Memory B cell (primary cell): ENCODE measurements at places on chromosomes 11 and 22.

DNA sequence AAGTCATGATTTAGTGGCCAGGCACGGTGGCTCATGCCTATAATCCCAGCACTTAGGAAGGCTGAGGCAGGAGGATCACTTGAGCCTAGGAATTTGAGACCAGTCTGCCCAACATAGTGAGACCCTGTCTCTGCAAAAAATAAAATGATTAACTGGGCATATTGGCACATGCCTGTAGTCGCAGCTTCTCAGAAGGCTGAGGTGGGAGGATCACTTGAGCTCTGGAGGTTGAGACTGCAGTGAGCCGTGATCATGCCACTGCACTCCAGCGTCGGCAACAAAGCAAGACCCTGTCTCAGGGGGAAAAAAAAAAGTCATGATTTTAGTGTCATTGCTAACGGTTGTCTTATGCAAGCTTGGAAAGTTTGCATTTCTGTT, 11.9 kb downstream of the UBE2L3 start:
- no peak for DNase-seq

DNA sequence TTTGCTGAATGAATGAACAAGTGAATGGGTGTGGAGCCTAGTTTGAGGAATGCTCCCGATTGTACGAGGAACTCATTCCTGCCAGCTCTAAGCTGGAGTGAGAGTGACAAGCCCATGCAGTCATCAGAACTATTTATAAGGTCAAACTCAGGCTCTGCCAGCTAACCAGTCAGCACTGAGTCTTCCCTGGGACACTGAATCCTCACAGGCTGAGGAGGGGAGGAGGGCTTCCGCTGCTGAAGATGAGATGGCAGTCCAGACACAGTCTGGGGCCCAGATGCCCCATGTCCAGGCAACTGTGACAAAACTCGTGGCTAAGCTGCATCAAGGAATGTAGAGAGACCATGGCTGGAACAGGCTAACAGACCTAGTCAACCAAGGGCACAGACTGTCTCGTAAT, 4.0 kb downstream of the LRP4 start:
- DNase-seq = no peak

DNA sequence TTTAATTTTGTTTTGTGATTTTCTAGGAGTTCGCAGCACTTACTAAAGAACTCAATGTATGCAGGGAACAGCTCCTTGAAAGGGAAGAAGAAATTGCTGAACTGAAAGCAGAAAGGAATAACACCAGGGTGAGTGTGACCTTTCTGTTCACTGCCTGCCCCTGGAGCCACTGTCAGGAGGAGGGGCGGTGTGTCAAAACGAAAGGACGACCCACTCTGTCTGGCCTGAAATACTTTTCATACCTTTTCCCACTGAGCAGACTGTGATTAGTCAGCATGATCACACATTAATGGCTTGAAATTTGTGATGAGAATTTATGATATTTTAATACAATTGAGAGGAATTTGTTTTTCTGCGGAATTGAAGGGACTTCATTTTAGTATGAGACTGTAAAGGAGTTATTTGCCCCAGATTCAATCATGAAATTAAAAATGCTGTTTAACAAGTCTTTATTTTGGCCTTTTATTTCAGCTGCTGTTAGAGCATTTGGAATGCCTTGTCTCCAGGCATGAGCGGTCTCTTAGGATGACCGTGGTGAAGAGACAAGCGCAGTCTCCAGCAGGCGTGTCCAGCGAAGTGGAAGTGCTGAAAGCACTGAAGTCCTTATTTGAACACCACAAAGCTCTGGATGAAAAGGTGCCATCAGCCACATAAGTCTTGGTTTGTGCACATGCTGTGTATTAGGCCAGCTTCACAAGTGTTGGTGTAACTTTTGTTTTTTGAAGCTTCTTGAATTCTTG, 54.1 kb downstream of the PPFIA1 start:
- no peak for DNase-seq

DNA sequence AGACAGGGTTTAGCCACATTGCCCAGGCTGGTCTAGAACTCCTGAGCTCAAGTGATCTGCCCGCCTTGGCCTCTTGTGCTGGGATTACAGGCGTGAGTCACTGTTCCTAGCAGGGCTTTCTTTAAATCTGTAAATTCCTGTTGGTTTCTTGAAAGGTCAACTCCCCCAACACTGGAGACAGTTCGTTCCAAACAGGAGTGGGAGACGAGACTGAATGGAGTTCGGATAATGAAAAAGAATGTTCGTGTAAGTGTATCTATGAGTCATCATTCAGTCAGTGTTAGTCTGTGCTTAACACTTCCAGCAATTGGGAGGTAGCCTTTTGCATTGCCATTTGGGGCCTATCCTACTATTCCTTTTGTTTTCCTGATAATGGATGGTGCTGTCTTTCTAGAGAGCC, 10.0 kb upstream of the BACE1-AS start:
- DNase-seq = no peak

DNA sequence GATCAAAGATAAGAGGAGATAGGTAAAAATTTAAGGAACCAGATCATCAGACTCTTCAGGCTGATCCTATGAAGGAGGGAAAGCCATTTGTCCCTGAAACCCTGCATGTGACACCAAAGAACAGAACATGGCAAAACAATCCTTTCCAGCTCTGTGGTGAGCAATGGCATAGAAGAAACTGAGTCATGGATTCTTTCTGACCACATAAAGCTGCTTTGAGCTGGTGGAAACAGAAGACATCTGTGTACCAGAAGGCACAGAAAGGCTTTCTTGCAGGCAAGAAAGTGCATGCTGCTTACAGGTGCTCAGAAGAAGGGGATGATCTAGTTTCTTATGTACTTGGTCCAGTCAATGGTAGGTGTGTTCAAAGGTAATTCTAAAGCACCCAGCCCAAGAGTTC, 45.0 kb upstream of the APOA1 start:
- DNase-seq = no peak

- DNase-seq = no peak
Measured at GRCh38 chr11:113319085-113319484, 4.7 kb downstream of the TTC12 start.
